ENCODE measurements at places on chromosomes 11 and 22.

DNA sequence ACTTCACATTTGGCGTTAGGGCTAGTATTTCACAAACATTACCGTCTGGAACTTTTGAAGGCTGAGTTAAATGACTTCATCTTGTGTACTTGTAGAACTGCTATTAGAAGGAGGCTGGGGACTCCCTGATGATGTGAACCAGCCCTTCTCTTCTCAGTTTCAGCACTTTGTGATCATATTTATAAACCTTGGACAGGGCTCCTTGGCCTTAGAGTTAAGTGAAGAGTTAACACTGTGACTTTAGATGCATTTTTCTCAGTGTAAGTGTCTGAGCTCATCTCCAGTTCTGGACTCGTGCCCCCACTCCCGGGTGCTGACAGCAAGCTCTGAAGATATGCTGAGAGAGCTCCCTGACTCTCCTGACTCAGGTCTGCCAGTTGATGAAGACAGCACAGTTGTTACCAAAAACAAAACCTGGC is 8.4 kb downstream of the MIAT start:
- no peak for DNase-seq

DNA sequence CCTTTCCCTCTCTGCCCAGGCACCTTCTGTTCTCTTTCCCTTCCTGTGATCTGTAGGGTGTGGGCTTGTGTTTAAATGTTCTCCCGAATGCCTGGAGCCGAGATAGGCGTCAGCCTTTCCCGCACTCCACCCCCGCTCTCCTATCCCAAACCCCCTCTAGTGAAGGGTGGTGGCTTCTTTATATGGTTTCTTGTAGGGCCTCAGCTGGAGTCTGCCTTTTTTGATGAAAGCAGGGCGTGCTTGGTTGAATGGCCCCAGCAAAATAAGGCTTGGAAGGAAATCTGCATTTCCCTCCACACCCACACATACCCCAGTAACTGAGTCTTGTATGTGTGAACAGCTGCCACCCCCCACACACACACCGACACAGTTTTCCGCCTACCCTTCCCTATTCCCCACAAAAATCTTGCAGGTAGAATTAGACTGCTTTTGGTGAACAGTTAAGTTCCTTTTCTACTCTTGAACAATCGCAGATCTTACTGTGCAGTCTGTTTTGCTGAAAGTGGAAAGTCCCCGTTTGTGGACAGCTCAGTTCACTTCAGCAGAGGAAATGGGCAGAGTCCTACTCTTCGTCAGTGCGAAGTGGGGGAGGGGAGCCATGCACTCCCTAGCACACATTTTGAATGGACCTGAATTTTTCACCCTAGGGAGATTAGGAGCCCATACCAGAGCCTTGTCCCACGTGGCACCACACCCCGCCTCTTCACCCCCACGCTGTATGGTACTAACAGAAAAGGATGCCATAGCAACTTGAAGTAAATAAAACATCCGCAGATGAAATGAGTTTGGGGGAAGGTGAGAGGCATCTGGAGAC is 25.5 kb upstream of the GRK2 start:
- peak; percentile 50 for DNase-seq

GRCh38 chr11:133887692-133888332 is 42.5 kb upstream of the SPATA19 start:
- DNase-seq, result no peak

GRCh38 chr11:106403751-106404150 is 326.3 kb downstream of the AASDHPPT start:
- DNase-seq, result no peak

GRCh38 chr11:30619767-30620166 is 33.6 kb upstream of the MPPED2 start:
- DNase-seq, result no peak

DNA sequence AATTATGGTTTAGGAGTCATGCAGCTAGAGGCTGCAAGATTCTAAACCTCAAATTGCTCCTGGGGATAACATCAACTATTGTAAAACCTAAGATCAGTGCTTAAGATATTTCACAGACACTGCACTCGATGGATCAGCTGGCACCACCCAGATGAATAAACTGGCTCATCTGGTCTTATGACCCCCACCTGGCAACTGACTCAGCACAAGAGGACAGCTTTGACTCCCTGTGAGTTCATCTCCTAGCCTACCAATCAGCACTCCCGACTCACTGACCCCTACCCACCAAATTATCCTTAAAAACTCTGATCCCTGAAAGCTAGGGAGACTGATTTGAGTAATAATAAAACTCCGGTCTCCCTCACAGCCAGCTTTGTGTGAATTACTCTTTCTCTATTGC is 782 bp upstream of the TTC12 start:
- DNase-seq, result no peak
